ENCODE measurements at places on chromosomes 7 and 10. TPM values are rescaled to one million over a fixed set of nuclear protein-coding genes. Genes with fewer than 3 reads are reported as not detected.

The TSPAN15 gene
- 7.8 TPM for total RNA-seq

The ADO gene
- 31.6 TPM for total RNA-seq

The NPTX2 gene
- total RNA-seq, result 8.1 TPM

The ACSM6 gene
- total RNA-seq, result not detected

The UTF1 gene
- total RNA-seq, result 31.5 TPM

The SPDYE3 gene
- total RNA-seq, result not detected

The PAX4 gene
- not detected for total RNA-seq

The NUTM2D gene
- 2.3 TPM for total RNA-seq

The ITGB8 gene
- 7.1 TPM for total RNA-seq

The TACR2 gene
- not detected for total RNA-seq

The PPP1R9A gene
- 17.0 TPM for total RNA-seq

The NPSR1 gene
- not detected for total RNA-seq

The PRSS37 gene
- total RNA-seq, result not detected

The FEZF1 gene
- total RNA-seq, result 41.5 TPM

The CAMK2G gene
- total RNA-seq, result 30.4 TPM

The FKBP6 gene
- total RNA-seq, result not detected

The ERCC6 gene
- 18.2 TPM for total RNA-seq

The CHAT gene
- not detected for total RNA-seq

The CTAGE8 gene
- 5.1 TPM for total RNA-seq

The SVOPL gene
- total RNA-seq, result 1.4 TPM

The ELMO1 gene
- total RNA-seq, result 7.8 TPM
